ENCODE measurements at places on chromosomes 12 and 14.

- no peak for DNase-seq
Measured at GRCh38 chr12:103160622-103161021, 203.1 kb downstream of the ASCL1 start.

DNA sequence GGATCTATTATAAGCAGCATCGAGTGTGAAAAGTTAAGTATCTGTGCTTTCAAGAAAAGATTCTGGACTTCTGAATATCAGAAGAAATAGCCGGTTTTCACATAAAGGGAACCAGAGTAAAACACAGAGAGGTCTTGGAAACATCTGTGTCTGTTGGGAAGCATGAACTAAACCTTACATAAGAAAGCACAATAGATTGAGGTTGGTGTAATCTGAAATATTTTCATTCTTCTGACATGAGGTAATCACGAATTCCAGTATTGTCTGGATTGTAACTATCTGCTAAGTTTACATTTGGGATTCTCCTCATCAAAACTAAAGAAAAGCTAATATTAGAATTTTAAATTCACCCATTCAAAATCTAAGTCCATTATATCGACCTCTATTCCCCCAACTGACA is 161.3 kb downstream of the CPNE8 start:
- no peak for DNase-seq

DNA sequence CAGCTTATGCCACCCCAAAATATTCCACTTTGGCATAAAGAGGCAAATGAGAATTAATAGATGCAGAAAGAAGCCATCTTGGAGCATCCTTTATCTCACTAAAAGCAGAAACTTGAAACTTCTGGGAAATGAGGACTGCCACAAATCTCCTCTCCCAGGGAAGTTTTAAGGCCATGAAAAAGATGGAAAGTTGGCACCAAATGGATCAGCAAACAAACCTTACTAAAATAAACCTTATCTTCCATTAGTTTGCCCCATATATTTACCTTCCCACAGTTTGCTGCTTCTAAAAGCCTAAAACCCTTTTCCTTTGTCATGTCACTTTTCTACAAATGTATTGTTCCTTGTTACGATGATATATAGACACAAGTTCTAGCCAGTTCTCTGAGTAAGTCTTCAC is 340.0 kb upstream of the USP15 start:
- DNase-seq = no peak

GRCh38 chr14:38522724-38523123 is 266.8 kb upstream of the CLEC14A start:
- DNase-seq = no peak

- DNase-seq = peak; percentile 24
Measured at GRCh38 chr12:113086249-113087164, 30.0 kb downstream of the DTX1 start.

DNA sequence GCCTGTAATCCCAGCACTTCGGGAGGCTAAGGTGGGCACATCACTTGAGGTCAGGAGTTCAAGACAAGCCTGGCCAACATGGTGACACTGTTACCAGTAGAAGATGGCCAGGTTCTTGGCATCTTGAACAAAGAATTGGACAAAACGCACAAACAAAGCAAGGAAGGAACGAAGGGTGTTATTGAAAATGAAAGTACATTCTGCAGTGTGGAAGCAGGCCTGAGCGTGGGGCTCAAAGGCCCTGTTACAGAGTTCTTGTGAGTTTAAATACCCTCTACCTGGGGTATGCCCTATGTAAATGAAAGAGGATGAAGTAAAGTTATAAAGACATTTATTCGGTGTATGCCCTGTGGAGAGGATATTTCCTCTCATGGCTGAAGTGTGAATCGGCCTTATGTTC is 20.8 kb upstream of the CDK17 start:
- no peak for DNase-seq

GRCh38 chr12:3931206-3931605 is 58.0 kb upstream of the PARP11 start:
- DNase-seq = peak; percentile 17

DNA sequence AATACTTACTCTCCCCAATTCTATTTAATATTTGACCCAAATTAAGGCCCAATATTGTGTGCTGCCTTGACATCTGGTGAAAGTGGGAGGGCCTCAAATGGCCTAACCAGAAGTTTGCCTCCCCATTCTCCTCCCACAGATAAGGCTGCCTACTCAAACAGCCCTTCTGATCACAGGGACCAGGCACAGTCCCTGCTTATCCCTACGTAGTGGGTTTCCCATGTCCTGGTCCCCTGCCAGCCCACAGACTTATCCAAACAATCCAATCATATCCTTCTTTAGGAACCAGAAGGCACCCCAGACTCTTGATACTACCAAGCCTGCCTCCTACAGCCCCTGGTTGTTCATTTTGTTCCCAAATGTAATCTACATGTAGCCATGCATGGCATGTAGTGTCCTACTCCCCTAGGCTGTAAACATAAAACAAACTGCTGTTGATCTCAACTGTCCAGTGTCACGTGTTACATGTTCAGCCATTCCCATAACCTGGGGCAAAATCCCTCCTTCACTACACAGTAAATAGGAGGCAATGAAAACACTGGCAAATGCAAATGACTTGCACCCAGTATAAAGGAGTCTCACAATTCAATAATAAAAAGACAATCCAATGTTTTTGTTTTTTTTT is 49.3 kb downstream of the EEA1 start:
- DNase-seq = no peak

DNA sequence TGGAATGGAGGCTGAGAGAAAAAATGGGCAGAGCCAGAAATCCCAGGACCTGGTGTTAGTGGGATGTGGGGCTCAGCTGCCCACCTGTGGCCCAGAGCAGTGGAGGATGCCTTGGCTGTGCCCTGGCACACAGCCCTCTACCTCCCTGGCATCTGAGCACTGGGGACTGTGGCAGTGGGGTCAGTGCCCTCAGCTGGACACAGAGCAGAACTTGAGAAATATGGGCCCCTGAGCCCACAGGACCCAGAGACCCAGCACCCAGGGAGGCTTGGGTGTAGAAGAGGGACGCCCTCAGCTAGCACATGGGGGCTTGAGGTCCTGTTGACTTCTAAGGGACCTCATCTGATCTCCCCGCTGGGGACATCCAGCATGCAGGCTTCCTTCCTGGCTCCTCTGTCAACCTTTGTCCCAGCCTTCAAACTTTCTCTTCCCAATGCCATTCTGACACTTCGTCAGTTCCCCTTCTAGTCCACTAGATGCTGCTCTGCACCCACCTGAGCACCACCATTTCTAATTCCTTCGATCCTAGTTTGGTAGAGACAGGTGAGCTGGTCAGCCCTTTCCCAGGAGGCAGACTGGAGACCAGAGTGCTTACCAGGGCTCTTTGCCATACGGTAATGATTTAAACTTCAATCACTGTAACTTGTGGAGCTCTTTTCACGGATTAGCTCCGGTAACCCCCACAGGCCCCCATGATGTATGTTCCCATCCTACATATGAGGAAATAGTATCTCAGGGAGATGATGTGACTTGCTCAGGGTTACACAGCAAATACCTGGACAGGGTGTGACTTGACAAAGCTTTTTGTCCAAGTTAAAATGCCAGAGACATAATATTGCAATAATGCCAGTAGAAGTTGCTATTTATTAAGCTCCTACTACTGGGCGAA is 143.7 kb downstream of the ASCL4 start:
- no peak for DNase-seq

DNA sequence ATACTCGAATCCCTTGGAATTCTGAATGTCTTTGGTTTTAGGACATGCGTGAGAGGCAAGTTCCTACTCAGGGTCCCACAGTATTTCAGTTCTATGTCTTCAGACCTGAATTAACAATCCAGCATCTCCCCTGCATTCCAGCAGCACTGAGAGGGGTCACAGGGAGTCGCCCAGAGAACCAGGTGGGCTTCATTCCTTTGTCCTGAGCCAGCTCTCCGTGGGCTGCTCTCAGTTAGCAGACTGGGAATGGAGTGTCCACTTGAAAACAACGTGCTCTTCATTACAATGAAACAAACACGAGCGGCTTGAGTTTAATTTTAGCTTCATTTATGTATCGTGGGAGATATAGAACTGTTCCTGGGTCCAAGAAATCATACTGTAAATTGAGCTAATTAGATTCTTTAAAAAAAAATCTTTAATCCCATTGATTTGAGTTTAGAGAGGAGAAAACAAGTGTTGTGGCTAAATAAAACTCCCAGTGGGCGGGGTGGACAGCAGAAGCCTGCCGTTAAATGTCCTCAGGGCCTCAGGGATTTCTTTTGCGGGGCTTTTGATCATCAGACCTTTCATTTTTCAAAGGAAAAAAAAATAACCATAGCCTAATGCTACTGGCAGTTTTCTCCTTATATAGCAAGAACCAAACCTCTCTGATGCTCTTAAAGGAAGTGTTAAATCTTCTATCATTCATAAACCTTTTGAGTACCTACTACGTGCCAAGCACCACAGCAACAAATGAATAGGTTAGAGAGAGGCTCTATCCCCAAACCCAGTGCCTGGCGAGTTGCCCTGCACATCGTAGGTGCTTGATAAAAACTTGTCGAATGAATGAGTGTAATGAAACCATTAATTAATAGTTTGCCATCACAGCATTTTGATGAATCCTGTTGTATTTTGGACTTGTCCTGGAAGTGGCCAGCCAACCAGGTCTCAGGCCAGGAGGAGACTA is 140.4 kb downstream of the CHST11 start:
- no peak for DNase-seq

GRCh38 chr14:57652769-57653168 is 159.1 kb upstream of the CCDC198 start:
- DNase-seq = no peak

- no peak for DNase-seq
Measured at GRCh38 chr12:66196806-66197205, 7.8 kb downstream of the IRAK3 start.

GRCh38 chr12:25327321-25327720 is 76.6 kb upstream of the KRAS start:
- DNase-seq = no peak

DNA sequence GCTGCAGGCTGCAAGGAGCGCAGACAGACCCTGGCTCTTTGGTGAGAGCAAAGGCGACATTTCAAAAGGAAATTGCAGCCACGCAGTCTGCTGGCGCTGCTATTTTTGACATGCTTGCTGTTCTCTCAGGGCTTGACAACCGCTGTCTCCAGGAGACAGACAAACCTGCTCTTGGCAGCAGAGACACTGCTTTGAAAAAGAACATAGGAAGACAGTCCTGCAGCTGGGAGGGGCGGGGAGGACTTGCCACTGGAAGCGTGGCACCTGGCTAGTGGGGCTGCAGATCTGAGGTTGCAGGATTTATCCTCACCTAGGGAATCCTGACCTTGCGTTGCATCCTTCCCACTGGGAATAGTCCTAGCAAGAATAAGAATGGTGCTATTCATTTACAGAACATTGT is 91.8 kb upstream of the KCNA1 start:
- DNase-seq = no peak

- DNase-seq = no peak
Measured at GRCh38 chr12:90489141-90489540, 465.8 kb downstream of the CCER1 start.

DNA sequence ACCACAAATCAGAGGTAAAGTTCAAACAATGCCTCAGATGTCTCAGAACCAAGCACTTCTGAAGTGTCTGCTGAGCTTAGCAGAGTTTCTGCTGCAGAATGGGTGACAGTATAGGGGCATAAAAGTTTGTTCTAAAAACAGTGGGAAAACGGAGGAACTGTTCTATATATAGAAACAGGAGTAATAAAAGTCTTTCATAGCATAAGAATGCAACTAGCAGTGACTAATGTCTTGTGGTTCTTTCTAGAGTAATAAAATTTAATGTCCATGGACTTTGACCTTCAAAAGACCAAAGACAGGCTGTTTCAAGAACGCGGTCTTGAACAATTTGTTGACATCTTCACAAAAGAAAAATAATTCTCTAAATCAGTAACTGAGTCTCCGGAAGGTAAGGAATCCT is 107.5 kb upstream of the FAR2 start:
- no peak for DNase-seq

GRCh38 chr14:57559576-57559975 is 65.9 kb upstream of the CCDC198 start:
- no peak for DNase-seq

GRCh38 chr14:50533241-50533705 is 904 bp upstream of the MAP4K5 start:
- DNase-seq = no peak

DNA sequence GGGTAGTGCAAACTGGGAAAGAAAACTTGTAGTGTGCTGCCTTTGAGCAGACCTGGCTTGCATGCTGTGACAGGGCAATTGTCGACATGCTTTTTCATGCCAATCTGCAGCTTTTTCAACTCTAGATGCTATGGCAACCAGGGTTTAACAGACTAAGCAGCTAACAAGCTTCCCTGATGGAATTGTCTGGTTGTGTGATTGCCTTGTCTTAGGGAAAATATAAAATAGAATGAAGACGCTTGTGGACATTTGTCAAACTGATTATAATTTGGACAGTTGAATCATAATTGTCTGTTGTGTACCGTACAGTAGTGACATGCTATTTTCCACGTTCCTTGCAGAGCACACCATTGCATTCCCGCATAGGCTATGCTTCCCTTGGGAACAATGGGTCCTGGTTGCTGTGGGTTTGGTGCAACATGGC is 113.0 kb downstream of the FOXG1 start:
- no peak for DNase-seq

GRCh38 chr12:87163122-87163521 is 866.1 kb downstream of the C12orf50 start:
- DNase-seq = no peak

DNA sequence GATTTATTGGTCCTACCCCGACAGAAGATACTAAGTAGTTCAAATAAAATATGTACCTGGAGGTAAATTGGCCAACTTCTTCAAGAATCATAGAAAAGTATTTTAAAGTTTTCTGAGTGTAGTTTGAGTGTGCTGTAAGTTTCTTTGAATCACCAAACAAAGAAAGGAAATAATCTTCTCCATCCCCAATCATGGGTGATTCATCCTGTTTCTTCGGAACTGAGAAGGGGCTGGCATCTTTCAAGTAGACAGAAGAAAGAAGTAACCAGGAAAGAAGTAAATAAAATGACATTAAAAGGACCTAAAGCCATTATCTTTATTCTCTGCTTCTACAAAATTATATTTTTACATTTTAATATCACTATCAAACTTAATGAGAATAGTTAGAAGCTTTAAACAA is 6.8 kb downstream of the LMNTD1 start:
- DNase-seq = no peak

DNA sequence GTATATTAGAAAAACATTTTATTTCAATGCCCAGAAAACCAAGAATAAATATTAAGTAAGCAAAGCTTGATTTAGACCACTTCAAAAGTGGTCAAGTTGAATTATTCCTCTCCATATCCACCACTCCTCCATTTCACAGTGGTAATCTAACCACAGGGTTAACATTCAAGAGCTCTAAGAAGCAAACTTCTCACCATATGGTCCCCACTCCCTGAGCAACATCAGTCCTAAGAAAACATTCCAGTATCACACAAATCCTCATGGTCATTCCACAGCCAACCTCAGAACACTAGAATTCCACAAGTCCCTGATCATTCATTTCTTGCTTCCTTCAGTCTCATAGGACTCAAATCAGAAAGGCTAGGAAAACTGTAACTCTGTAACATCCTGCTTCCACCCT is 47.9 kb downstream of the ST8SIA1 start:
- DNase-seq = no peak

DNA sequence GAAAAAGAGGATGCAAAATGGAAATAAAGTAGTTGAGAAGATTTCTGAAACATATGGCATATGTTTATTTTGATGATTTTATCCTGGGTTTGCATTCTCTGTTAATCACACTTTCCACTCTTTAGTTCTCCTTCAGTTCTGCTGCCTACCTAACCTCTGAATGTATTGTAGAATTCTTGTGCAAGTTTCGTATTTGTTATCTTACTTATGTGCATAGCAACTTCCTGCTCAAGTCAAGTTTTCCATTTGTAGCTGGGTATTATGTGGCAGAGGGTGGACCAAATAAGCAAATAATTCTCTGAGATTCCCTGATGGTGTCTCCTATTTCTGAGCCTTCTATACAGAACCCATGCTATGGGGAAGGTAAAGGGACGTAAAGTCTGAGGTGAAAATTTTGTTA is 381.6 kb downstream of the FOXG1 start:
- no peak for DNase-seq
